ENCODE measurements at places on chromosomes 2 and 18. TPM values are rescaled to one million over a fixed set of nuclear protein-coding genes. Genes with fewer than 3 reads are reported as not detected.
A peak's percentile ranks its signal among the peaks of the same experiment; 100 is the strongest.

GRCh38 chr2:47566207-47566858 is 163.4 kb downstream of the MSH2 start:
- H3K4me1 ChIP-seq: peaks cover 6% of the 10 kb centered on the region
- no peak overlapping the region for H3K27ac ChIP-seq
- no peak overlapping the region for H3K4me3 ChIP-seq
- H3K36me3 ChIP-seq: peaks cover 3% of the 10 kb centered on the region
- peaks cover 14% of the 10 kb centered on the region for H3K27me3 ChIP-seq
- DNase-seq: no peak

The RNF138 gene
- 42.8 TPM for polyA plus RNA-seq

DNA sequence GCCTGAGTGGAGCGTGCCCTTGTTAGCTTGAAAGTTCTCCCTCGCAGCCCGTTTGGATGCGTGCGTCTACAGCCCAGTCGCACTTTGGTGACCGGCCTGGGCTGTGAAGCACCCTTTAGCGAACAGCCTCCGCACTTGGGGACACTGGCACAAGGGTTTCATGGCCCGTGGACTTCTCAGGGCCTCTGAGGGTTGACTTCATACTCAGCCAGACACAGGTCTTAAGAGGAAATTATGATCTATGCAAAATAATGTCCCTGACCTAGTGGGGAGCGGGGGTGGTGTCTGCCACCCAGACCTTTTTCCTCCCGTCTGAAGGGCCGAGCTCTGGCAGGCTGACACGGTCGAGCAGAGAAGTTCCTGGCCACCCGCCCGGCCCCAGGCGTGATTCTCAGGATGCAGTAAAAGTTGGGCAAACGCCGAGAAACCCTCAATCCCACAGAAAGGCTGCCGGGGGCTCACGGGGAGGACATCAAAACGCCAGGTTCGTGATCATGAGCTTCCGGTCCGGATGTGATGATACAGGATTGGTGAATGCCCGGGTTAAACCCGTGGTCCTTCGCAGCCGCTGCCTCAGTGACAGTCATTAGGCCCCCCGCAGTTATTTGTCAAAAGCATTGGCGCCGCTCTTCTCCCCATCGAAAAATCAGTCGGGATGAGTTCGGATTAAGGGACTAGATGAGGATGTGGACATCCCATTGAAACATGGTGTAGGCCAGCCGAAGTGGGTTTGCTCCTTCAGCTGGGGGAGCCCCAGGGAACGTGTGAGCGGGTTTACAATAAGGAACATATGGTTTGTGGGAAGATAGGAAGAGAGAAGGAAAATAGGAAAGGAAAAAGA is 3.6 kb upstream of the PAX3 start:
- DNase-seq: no peak
- H3K27me3 ChIP-seq: peaks cover 45% of the 10 kb centered on the region
- H3K4me1 ChIP-seq: peaks cover 8% of the 10 kb centered on the region
- no peak overlapping the region for H3K4me3 ChIP-seq
- no peak overlapping the region for H3K27ac ChIP-seq
- peaks cover 6% of the 10 kb centered on the region for H3K36me3 ChIP-seq

DNA sequence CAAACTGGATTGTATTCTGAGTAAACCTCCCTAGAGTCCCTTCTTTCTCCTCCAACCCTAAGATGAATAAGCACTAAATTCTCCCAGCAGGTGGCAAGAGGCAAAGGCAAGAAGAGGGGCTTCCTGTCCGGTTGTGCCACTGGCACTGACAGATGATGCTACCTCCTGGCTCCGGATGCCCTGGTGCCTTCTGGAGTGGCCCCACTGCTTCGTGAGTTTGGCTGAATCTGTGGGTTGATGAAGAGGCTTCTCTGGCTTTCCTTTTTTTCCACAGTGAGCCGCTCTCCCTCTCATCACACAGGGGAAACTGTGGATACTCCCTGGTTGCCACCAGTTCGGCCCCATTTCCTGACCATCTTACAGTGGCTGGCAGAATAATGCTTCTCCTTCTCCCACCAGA is 404.7 kb downstream of the GALR1 start:
- H3K4me3 ChIP-seq: no peak overlapping the region
- no peak for DNase-seq
- peaks cover 2% of the 10 kb centered on the region for H3K27me3 ChIP-seq
- H3K36me3 ChIP-seq: no peaks in the 10 kb centered on the region

GRCh38 chr2:11998218-11998617 is 251.8 kb downstream of the LPIN1 start:
- peaks cover 15% of the 10 kb centered on the region for H3K4me1 ChIP-seq
- H3K4me3 ChIP-seq: no peak overlapping the region
- peak overlapping the region; percentile 35 for H3K27ac ChIP-seq
- H3K36me3 ChIP-seq: peaks cover 13% of the 10 kb centered on the region
- peaks cover 17% of the 10 kb centered on the region for H3K27me3 ChIP-seq
- no peak for DNase-seq

GRCh38 chr2:48826986-48827385 is 71.5 kb upstream of the LHCGR start:
- no peaks in the 10 kb centered on the region for H3K4me1 ChIP-seq
- H3K27me3 ChIP-seq: no peaks in the 10 kb centered on the region
- H3K27ac ChIP-seq: no peak overlapping the region
- no peaks in the 10 kb centered on the region for H3K36me3 ChIP-seq

The CXCR4 gene
- polyA plus RNA-seq: 758 TPM

DNA sequence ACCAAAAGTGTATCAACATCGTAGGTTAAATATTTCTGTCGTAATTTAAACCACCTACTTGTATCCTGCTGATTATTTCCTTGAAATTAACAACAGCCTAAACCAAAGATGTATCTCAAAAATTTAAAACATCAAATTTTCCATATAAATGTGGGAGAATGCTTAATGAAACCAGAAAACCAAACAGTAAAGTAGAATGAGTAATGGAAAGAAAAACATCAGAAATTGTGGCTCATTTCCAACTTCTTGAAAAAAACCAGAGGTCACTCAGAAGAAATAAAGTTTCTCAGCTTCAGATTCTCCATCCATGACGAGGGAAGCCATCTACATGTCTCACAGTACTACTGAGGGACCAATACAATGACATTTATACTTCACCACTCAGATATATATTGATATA is 296.5 kb downstream of the NOL4 start:
- no peak overlapping the region for H3K4me3 ChIP-seq
- no peaks in the 10 kb centered on the region for H3K27me3 ChIP-seq
- H3K27ac ChIP-seq: no peak overlapping the region
- H3K36me3 ChIP-seq: no peaks in the 10 kb centered on the region

- H3K27me3 ChIP-seq: peaks cover 2% of the 10 kb centered on the region
- H3K4me1 ChIP-seq: no peaks in the 10 kb centered on the region
- no peak overlapping the region for H3K27ac ChIP-seq
- DNase-seq: no peak
Measured at GRCh38 chr2:129798626-129799025, 180.8 kb upstream of the RAB6C start.

The IL1RL2 gene
- polyA plus RNA-seq: not detected

DNA sequence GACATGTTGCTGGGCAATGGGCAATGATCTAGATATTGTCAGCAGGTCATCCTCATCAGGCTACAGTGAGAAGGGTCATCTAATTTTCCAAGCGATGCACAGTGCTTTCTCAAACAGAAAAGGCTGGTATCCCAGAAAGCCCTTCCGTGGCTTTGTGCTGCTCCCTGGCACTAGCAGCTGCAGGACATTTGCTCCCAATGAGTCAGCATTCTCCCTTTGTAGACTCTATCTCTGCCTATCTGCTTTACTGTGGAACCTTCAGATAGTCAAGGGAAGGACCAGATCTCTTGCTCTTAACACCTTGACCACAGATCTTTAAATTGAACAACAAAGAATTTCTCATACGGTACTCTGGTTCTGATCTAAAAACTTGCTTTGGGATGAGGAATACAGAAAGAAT is 101.4 kb downstream of the CDH2 start:
- DNase-seq: no peak
- H3K36me3 ChIP-seq: no peaks in the 10 kb centered on the region
- no peak overlapping the region for H3K27ac ChIP-seq

DNA sequence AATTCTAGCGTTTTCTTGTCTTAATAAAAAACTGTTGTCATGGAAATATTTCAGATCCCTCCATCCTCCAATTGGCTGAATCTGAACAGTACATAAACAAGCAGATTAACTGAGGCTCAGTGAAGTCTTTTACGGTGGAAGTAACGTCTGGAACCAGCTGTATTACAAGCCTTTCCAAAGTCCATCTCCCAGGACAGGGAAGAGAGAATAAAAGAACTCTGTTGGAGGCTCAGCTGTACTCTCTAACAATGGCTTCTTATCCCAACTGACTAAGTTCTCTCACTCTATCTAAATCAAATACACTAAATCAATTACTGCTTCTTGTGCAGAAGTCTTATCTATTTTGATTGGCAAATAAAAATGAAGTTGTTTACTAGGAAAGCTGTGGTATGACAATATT is 19.9 kb upstream of the NEDD4L start:
- DNase-seq: no peak
- no peaks in the 10 kb centered on the region for H3K27me3 ChIP-seq
- H3K36me3 ChIP-seq: no peaks in the 10 kb centered on the region
- no peaks in the 10 kb centered on the region for H3K4me1 ChIP-seq
- H3K27ac ChIP-seq: no peak overlapping the region

The EIPR1 gene
- 41.1 TPM for polyA plus RNA-seq

- no peaks in the 10 kb centered on the region for H3K27me3 ChIP-seq
- H3K36me3 ChIP-seq: peaks cover 5% of the 10 kb centered on the region
- no peak overlapping the region for H3K27ac ChIP-seq
- H3K4me1 ChIP-seq: no peaks in the 10 kb centered on the region
- H3K4me3 ChIP-seq: no peak overlapping the region
Measured at GRCh38 chr2:62156861-62157496, 38.9 kb upstream of the B3GNT2 start.

The PPP1CB gene
- 62.1 TPM for polyA plus RNA-seq

The DNMT3A gene
- 9.4 TPM for polyA plus RNA-seq

GRCh38 chr2:136384531-136385303 is 266.8 kb upstream of the CXCR4 start:
- peaks cover 17% of the 10 kb centered on the region for H3K4me1 ChIP-seq
- peak; percentile 28 for DNase-seq
- no peaks in the 10 kb centered on the region for H3K27me3 ChIP-seq
- H3K4me3 ChIP-seq: no peak overlapping the region
- H3K36me3 ChIP-seq: no peaks in the 10 kb centered on the region

The RHOB gene
- polyA plus RNA-seq: 4.8 TPM

The STPG4 gene
- polyA plus RNA-seq: not detected
